ENCODE measurements at places on chromosomes 2 and 18.

GRCh38 chr2:225008935-225009334 lies 33.3 kb downstream of the DOCK10 start:
- no peak for DNase-seq

DNA sequence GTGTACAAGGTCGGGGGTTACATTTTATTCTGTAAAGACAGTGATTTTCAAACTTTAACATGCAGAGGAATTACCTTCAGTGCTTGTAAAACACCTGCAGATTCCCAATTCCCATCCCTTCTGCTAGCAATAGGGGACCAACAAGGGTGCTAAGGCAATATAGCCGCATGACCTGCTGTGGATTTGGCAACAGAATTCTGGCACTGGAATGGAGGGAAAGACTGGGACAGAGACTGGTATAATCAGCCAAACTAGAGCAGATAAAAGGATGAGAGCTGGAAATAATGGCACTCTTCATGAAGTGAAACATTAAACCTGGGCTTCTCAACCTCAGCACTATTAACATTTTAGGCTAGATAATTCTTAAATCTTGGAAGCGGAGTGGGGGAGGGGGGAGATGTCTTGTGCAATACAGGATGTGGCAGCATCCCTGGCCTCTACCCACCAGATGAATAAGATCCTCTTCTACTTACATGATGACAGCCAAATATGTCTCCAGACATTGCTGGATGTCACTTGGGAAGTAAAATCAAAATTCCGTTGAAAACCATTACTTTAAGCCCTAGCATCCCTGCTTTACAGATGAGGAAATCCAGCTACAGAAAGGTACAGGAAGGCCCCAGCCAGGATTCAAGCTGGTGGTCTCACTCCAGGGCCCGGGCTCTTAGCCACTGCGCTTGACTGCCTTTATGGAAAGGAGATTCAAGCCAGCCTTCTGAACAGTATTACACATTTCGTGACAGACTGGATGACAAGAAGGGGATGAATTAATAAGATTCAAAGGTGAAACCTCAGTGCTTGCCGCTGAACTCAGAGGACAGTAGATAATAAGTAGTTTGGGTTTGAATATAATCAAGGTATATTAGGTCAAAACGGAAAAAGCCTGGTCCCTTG lies 1.7 kb downstream of the EVA1A start:
- no peak for DNase-seq

DNA sequence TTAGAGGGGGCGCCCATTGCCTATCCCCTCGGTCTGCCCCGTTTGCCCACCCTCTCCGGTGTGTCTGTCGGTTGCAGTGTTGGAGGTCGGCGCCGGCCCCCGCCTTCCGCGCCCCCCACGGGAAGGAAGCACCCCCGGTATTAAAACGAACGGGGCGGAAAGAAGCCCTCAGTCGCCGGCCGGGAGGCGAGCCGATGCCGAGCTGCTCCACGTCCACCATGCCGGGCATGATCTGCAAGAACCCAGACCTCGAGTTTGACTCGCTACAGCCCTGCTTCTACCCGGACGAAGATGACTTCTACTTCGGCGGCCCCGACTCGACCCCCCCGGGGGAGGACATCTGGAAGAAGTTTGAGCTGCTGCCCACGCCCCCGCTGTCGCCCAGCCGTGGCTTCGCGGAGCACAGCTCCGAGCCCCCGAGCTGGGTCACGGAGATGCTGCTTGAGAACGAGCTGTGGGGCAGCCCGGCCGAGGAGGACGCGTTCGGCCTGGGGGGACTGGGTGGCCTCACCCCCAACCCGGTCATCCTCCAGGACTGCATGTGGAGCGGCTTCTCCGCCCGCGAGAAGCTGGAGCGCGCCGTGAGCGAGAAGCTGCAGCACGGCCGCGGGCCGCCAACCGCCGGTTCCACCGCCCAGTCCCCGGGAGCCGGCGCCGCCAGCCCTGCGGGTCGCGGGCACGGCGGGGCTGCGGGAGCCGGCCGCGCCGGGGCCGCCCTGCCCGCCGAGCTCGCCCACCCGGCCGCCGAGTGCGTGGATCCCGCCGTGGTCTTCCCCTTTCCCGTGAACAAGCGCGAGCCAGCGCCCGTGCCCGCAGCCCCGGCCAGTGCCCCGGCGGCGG lies 1.7 kb downstream of the MYCN start:
- no peak for DNase-seq

DNA sequence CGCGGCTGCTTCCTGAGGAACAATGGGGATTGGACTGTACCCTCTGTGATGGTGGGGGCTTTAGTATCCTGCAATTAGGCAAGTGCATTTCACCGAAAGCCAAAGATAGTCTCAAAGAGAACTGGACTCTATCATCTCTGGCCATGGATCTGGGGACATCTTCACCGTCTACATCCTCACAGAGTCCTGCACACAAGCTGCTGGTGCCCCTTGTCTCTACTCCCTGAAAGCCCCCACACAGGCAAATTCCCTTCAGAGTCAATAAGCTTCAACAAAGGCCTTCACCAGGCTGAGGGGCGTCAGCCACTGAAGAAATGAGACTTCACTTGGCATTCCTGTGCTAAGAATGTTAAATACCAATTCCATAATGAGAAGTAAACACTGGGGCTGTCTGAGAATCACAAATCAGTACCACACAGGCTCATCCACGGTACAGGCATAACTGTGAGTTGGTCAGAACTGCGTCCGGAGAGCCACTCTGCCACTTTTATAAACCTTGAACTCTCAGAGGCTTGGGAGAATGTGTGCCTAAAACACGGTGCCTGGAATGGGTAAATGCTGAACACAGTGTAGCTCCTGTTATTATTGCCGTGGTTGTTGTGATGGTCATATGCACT lies 432.7 kb downstream of the ZNF521 start:
- DNase-seq: no peak

GRCh38 chr2:229575569-229576315 lies 138.6 kb downstream of the DNER start:
- DNase-seq: no peak

GRCh38 chr18:79912409-79912991 lies 39.0 kb downstream of the SLC66A2 start:
- peak; percentile 24 for DNase-seq

DNA sequence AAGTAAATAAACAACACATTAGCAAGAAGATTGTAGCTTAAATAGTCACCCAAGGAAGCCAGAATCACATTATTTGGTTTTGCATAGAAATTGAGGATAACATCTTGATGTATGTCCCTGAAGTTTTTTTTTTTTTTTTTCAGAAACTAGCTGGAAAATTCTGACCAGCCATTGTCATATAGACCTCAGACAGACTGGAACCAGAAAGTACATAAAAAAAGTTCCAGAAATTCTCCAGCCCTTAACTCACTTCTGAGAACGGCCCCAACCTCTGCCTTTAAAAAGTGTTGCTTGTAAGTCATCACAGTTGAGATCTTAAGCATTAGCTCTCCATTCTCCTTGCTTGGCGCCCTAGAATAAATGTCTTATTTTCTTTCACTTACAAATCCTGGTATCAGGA lies 350.5 kb downstream of the CCDC85A start:
- DNase-seq: no peak

DNA sequence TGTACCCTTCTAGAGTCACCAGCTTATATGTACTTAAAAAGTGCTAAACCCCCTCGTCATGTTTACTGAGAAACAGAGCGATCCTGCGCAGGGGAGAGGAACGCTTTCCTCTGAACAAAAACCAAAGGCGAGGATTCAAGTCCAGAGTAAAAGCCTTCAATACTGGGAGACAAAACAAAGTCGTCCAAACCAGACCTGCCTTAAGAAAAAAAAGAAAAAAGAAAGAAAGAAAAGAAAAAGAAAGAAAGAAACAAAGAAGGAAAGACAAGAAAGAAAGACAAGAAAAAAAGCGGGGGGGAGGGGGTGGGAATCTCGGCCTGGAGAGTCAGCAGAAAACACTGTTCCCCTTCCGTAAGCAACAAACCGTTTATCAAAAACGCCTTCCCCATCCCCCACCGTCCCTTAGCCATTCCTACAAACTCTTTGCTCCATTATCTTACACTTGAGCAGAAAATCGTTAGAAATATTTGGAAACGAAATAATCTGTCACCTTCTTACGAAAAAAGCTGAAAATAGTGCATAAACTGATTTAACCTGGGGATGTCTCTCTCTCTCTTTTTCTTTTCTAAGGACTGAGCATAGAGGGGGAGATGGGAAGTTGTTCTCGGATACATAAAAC lies 3.3 kb downstream of the PTGR3 start:
- DNase-seq: no peak

DNA sequence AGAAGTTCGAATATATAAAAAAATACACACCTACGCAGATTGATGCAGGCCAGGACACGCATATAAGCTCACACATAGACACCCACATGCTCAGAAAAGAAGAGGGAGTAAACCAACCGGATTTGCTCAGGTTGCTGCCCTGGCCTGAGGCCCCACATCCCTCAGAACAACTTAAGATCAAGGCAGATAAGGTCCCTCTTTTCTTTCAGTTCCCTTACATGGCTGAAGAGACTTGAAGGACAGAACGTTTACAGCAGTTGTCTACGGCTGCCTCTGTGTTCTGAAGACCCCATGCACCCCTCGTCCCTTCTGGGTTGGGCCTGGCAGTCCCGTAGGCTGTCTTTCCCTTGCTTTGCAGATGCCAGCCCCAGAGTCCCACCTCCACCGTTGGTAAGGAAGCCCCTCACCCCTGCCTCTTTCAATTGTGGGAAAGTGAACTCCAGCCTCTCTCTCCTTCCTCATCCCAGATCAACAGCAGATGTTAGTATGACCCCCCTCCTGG lies 4.3 kb upstream of the NAGK start:
- no peak for DNase-seq

DNA sequence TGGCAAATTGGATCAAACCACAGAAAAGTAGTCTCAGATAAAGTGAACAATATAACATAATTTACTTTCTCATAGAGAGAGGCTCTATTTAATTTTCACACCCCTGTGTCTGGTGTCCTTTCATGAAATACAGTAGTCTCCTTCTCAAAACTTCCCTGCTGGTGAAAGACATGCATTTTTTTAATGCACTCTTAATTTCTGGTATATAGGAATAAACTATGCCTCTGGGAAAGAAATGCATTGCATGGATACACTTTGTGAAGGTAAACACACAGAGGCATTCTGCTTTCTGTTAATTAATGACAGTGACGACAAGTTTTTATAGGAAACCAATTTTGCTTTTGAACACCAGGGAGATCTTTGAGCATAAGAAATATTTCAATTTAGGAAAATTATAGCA lies 24.1 kb upstream of the TMEM178A start:
- no peak for DNase-seq

- DNase-seq: no peak
Measured at GRCh38 chr2:18630941-18631340, 41.6 kb upstream of the NT5C1B start.

DNA sequence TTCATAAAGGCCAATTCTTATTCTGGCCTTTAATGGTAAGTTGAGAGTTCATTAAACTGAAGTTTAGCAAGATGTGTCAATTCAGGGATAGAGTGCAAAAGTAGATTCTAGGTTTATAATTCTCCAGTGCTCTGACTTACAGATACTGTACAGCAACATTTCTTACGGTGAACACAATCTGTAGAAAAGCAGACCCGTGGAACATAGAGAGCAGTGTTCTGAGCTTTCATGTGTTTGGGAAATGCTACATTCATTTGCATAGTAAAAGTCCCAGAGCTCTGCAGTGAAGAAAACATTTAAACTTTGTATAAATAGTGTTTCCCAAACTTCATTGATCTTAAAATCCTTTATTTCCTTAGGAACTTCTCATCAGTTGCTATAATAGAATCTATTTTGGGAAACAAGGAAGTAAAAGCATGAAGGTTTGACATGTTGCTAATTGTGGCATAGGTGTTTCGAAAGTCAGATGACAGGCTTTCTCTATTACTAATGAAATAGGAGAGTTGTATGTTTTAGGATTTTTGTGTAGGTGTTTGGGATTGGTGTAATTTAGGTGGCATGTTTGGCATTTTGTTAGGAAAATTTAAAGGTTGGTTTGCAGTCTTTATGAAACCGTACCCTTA lies 138.2 kb downstream of the ASXL3 start:
- no peak for DNase-seq

GRCh38 chr2:225117051-225117716 lies 74.9 kb upstream of the DOCK10 start:
- DNase-seq: no peak
